Activated T-helper 1 cell treated with anti-CD3 and anti-CD28 coated beads, Interleukin-2, amount 50 U/mL, for 16 hours (primary cell): ENCODE measurements at places on chromosomes 16 and 17.

- no peak for DNase-seq
Observed at GRCh38 chr17:64515419-64515818, 8.6 kb downstream of the CEP95 start.

DNA sequence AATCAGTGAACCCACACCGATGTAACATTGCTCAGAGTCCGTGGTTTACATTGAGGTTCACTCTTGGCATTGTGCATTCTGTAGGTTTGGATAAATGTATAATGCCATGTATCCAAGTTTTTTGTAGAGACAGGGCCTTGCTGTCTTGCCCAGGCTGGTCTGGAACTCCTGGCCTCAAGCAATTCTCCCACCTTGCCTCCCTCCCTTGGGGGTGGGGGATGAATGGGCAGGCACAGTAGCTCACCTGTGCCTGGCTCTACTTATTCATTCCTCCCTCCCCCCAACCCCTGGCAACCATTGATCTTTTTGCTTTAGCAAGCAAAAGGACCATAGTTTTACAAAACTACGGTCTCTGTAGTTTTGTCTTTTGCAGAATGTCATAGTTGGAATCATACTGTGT is 181.4 kb downstream of the SPECC1 start:
- no peak for DNase-seq

DNA sequence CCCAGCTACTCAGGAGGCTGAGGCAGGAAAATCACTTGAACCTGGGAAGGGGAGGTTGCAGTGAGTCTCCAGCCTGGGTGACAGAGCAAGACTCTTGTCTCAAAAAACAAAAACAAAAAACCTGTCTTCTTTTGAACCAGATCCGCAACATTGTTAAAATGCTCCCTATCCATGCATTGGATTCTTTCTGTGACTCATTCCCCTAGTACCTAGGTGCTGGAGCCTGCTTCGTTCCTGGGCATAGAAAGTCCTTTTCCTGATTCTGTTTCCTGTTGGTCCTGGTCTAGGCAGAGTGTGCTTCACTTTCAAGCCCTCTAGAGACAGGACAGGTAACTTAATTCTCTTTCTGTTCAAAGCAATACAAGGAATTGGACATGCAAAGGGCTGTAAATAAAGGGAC is 5.2 kb downstream of the EPN2 start:
- no peak for DNase-seq

DNA sequence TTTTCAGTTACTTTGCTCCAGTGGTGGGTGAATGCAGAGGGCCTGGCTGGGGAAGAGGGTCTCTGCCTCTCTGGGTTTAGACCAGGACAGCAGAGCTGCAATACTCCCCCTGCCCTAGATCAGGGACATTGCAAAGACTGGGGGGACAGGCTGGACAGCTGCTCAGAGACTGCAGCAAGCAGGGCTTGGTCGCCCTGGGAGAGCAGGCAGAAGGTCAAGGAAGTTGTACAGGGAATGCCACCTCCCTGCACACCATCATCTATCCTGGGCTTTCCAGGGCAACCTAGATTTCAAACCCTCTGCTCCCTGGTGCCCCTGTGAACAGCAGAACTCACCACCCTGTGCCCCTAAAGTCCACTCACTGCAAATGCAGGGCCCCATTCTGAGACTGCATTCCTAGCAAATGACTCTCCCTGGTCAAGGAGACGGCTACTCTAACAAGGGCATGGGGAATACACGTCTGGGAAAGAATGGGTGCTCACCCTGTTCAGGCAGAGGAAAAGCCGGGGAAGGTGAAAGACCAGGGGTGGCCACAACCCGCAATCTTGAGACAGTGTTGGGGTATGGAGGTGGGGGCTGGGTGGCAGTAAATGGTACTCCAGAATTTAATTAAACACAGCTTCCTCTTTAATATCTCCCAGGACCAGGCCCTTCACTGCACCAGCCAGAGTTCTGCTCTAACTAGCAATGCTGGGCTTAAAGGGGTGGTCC is 1.0 kb downstream of the KIFC3 start:
- no peak for DNase-seq

DNA sequence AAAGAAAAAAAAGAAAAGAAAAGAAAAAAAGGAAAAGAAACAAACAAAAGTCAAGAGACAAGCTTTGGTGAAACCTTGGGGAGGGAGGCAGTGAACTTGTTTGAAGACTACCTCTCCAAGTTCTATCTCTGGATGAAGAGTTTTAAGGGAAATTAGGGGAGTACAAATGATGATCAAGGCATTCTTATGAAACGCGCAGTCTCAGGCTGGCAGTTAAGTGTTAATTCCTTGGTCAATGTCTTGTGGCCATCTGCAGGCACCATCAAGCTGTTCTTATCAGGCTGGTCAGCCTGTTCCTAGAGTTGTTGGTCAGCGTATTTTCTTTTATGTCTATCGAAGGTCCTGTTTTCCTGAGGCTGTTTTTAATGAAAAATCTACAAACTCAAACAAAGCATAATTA is 8.2 kb upstream of the DRG2 start:
- DNase-seq = no peak

- DNase-seq = no peak
Observed at GRCh38 chr17:73182616-73183310, 10.1 kb upstream of the COG1 start.

- no peak for DNase-seq
Observed at GRCh38 chr17:9802697-9803096, 11.3 kb upstream of the DHRS7C start.

- DNase-seq = no peak
Observed at GRCh38 chr17:39928858-39929645, 1.5 kb downstream of the LRRC3C start.

DNA sequence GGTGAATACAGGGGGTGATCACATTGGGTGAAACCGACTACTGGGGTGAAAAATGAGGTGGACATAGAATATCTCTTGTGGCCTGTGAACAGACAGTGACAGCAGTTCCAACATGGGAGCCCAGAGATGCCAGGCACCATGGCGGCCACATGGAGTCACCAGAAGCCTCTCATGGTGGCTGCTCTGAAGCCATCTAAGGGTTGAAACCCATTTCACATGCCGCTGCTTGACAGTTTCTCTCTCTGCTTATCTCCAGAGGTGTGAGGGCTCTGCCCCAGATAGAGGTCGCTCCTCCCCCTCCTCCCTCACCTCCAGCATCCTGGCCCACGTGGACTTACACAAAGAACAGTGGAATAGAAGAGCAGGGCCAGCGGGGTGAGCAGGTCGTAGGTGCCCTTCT is 37.9 kb upstream of the PIK3R6 start:
- no peak for DNase-seq

DNA sequence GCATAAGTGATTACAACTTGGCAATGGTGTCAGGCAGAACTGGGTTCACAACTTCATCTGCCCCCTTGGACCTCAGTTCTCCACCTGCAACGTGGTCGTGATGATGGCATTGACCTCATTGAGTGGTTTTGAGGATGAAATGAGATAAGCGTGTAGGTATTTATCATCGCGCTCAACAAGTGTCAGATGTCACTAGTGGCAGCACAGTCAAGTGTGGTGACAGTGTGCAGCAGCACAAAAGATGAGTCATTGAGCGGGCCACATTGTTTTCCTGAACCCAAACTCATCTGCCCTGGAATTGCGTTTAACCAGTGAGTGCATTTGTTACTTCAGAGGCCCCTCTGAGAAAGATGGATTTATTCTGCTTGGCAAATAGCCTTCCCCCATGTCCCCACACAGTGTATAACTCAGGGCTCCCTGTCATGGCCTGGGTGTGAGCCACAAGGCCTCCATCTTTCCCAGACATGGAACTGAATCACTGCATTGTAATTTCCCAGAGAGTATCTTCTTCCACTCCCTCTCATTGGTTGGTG is 20.9 kb downstream of the IRX3 start:
- DNase-seq = no peak

DNA sequence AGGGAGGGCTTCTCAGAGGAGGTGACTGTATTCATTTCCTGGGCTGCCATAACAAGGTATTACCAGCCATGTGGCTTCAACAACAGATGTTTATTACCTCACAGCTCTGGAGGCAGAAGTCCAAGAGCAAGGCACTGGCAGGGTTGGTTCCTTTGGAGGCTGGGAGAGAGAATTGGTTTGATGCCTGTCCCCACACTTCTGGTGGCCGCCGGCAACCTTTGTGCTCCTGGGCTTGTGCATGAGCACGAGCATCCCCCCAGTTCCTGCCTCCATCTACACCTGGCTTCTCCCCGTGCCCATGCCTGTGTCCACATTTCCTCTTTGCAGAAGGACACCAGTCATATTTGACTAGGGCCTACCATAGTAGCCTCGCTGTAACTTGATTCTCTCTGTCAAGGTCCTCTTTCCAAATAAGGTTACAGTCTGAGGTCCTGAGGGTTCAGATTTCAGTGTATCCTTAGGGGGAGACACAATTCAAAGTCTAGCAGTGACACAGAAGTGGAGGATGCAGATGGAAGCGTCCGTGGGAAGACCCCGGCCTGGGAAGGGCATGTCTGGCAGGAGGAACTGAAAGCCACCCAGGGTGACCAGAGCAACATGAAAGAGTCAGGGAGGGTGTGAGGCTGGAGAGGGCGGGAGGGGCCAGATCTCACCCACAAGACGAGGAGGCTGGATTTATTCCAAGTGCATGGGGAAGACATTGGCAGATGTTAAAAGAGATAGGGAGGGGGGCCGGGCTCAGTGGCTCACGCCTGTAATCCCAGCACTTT is 188.2 kb upstream of the HSBP1 start:
- DNase-seq = no peak

GRCh38 chr16:69465083-69465721 is 40.8 kb downstream of the CYB5B start:
- DNase-seq = no peak

DNA sequence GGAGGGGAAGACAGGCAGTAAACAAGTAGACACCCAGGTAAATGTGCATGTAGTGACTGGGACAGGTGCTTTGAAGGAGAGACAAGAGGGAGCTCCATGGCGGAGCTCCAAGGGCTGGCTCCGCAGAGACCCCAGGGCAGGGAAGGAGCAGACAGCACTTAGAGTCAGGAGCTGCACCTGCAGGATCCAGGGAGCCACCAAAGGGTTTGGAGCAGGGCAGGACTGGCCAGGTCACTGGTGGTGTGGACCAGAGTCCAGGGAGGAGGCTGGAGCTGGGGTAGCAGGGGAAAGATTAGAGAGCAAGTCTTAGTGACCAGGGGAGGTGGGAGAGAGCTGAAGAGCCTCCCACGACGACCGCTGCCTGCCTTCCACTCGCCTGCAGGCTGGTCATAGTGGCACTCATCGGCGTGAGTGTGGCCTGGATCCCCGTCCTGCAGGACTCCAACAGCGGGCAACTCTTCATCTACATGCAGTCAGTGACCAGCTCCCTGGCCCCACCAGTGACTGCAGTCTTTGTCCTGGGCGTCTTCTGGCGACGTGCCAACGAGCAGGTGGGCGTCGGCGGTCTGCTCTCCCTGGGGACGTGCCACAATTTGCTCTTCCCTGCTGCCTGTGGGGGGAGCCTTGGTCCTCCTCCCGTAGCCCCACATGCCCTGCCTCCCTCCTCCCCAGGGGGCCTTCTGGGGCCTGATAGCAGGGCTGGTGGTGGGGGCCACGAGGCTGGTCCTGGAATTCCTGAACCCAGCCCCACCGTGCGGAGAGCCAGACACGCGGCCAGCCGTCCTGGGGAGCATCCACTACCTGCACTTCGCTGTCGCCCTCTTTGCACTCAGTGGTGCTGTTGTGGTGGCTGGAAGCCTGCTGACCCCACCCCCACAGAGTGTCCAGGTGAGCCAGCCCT is 14.7 kb upstream of the FAM83G start:
- DNase-seq = no peak

DNA sequence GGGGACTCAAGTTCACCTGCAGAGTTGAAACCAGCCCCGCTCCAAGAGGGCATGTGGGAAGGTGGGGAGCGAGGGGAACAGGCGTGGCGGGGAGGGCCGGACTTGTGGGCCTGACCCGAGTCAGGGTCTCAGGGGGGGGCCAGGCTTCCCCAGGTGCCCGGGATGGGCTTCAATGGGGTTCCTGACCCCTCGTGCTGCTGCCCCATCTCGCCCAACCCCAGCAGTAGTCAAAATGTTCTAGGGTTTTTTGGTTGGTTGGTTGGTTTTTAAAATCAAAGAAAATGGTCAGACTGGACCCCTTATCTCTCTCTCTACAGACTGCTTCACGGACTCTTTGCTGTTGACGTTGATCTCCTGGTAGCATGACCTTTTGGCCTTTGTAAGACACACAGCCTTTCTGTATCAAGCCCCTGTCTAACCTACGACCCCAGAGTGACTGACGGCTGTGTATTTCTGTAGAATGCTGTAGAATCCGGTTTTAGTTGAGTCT is 69.5 kb downstream of the AMFR start:
- no peak for DNase-seq

GRCh38 chr16:27625050-27625697 is 75.2 kb downstream of the KATNIP start:
- no peak for DNase-seq

GRCh38 chr16:57003439-57004386 is 14.4 kb downstream of the NLRC5 start:
- no peak for DNase-seq

DNA sequence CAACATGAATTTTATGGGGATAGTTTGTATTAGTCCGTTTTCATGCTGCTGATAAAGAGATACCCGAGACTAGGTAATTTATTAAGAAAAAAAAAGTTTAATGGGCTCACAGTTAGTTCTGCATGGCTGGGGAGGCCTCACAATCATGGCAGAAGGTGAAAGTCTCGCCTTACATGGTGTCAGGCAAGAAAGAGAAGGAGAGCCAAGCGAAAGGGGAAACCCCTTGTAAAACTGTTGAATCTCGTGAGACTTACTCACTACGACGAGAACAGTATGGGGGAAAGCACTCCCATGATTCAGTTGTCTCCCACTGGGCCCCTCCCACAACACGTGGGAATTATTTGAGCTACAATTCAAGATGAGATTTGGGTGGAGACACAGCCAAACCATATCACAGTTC is 181.5 kb downstream of the PRKCA start:
- no peak for DNase-seq

GRCh38 chr17:77697480-77698400 is 260.8 kb upstream of the TNRC6C start:
- no peak for DNase-seq

DNA sequence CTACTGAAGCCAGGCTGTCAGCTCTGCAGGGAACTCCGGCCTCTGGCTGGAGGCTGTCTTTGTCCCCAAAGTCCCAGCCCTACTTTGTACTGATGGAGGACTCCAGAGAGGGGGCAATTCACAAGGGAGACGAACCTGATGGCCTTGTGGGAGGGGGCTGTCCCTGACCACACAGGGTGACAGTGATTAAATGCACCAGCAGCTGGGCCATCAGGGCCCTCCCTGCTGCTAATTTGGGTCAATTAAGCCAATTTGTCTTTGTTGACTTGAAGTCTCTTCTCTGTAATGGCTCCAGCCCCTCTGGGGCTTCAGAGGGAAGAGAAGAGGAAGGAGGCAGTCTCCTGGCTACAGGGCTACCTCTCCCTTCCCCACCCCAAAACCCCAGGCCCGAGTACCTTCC is 22.0 kb downstream of the TMEM132E start:
- DNase-seq = no peak

- no peak for DNase-seq
Observed at GRCh38 chr17:8243827-8244226, 4.0 kb downstream of the CTC1 start.

DNA sequence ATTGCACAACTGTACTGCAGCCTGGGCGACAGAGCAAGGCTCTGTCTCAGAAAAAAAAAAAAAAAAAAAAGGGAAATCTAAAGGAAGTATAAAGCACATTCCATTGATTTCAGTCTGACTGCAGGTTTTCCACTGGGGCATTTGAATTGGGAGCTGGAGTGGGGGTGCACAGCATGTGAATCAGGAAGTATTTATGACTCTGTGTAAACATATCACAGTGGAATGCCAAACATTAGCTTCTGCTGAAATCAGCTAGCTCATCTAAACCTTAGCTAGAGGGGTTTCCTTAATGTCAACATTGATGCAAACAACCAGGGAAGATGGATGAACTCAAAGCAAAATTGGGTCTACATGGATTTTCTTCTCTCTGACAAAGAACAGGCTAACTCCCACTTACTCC is 641.0 kb upstream of the EEF2KMT start:
- DNase-seq = no peak
